Activated CD4-positive, CD25-positive, alpha-beta regulatory T cell treated with anti-CD3 and anti-CD28 coated beads, Interleukin-2, amount 50 U/mL, for 24 hours (primary cell): ENCODE measurements at places on chromosomes 1 and 21.

GRCh38 chr1:61680500-61680899, 44.4 kb downstream of the TM2D1 start:
- ATAC-seq, result no peak

- ATAC-seq, result no peak
Observed at GRCh38 chr1:213381572-213382084, 330.6 kb downstream of the RPS6KC1 start.

- peak; percentile 12 for ATAC-seq
Observed at GRCh38 chr1:61082311-61083012, at the start of gene NFIA. Gene NFIA, plus strand, starts transcription at chr1:61082561.

- ATAC-seq, result no peak
Observed at GRCh38 chr21:42530167-42530518, 16.5 kb downstream of the SLC37A1 start.

DNA sequence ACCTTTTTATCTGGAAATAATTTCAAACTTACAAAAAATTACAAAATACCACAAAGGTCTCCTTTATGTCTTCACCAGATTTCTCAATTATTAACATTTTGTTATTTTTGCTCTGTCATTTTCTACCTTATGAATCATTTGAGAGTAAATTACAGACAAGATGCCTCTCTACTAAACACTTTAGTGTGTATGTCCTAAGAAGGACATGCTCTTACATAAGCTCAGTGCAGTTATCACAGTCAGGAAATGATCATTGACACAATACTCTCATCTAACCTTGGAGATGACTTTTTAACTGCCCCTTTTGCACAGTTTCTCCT, 378.9 kb upstream of the RUNX1 start:
- ATAC-seq, result no peak

DNA sequence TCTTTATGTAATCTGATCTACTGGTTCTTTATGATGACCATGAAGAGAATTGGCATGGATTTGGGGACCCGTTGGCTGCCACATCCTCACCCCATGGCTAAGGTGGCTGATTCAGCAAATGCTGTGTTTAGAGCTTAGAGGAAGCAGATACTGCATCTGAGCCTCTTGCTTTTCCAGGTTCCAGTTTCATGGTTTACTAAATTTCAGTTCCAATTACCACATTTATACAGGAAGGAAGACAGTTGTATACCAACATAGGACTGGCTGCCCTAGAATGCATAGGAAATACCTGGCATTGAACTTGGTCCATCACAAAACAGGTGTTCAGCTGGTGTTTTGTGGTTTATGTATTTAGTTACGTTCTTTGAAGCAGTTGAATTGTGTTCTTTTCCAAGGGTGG, 107.1 kb downstream of the ST3GAL3 start:
- no peak for ATAC-seq
